Keratinocyte (primary cell): ENCODE measurements at places on chromosomes 6 and 20.

GRCh38 chr6:31826793-31827285 lies 699 bp upstream of the HSPA1B start:
- no peak for DNase-seq

DNA sequence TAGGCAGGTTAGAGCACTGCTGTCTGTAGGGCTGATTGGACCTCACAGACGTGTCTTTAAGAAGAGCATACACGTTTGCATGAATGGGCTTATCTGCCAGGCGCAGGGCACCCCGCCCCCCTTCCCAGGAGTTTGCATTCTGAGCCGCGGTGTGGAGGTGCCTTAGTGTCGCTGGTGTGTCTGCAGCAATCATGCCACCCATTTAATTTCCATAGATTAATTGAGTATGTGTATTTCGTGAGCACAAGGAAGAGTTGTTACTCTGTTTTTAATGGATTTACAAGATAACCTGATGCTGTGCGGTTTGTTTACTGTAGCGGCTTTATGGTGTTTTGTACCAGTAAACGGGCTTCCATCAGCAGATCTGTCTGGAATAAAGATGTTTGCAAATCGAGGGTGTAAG lies 107.7 kb downstream of the ZDHHC14 start:
- DNase-seq: no peak

GRCh38 chr20:50191544-50192363 lies 1.1 kb downstream of the CEBPB start:
- no peak for DNase-seq

GRCh38 chr6:33112148-33112547 lies 36.4 kb downstream of the HLA-DPB1 start:
- no peak for DNase-seq

GRCh38 chr20:43460830-43461200 lies 3.1 kb downstream of the SRSF6 start:
- no peak for DNase-seq

GRCh38 chr20:35301426-35301825 lies 9.2 kb upstream of the FAM83C start:
- DNase-seq: no peak

GRCh38 chr6:71033171-71033570 lies 76.3 kb upstream of the B3GAT2 start:
- no peak for DNase-seq

GRCh38 chr20:43043887-43044286 lies 145.8 kb downstream of the PTPRT start:
- DNase-seq: no peak

DNA sequence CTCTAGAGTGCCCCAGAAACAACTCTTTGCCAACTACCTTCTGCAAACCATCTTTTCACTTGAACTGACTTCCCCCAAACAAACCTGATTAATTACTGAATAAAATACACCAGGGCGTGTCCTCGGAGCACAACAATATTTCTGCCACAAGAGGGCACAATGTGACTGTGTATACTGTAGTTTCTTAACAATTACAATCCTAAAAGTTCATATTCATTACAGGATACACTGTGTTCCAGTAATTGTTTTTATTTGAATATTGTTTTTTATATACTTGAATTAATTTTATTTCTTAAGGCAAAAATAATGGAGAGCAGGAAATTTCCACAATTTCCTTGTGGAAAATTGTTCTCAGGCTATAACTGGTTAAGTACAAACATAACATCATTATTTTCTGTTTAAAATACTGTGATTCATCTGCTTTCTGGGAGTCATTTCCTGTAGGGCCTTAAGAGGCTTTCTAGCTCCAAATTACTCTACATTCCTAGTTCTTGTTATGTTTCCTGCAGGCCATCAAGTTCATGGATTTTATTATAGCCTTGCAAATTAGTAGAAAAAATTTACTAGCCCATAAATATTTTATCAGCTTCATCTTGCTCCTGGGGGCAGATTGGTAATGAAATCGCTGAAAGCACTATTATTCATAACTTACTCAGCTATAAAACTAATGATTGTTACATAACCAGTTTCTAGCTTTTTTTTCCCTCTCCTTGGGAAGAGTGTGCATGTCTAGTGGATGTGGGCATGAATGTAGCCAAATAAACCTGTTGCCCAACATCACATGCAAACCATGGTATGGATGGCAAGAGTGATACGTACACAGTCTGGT lies 51.9 kb upstream of the SLC22A16 start:
- peak; percentile 88 for DNase-seq

DNA sequence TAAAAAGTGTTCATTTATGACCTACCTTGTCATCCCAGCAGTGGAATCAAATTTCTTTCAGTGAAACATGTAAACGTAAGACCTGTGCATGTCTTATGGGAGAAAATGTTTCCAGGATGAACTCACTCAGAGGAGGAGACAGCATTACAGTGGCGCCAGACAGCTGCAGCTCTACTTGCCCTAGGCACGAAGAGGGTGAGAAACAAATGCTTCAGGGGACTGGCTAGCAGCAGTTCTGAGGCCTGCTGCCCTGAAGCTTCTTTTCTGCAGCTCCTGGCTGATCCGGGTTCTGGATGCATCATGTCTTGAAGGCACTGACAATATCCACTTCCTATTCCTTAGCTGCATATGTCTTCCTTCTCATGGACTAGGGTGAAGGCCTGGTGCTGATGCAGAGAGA lies 120.2 kb downstream of the QRSL1 start:
- DNase-seq: peak; percentile 69

DNA sequence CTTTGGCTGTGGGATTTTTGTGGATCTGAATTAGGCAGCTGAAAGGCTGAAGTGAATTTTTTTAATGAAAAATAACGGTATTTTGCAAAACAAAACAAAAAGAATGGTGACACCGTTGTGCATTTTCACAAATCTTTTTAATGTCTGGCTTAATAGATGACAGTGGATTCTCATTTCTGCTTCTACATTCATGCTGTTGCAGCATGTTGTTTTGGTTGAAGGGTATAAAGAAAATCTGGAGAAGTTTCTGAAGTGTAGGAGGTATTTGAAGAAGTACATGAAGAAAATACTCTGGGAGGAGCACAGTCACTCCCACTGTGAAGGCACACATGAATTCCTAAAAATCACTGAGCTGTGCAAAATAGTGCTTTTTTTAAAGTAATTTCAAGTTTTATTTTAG lies 3.1 kb upstream of the MAP3K5 start:
- DNase-seq: no peak

- peak; percentile 36 for DNase-seq
Observed at GRCh38 chr6:138654715-138655634, 118.6 kb upstream of the CCDC28A start.

DNA sequence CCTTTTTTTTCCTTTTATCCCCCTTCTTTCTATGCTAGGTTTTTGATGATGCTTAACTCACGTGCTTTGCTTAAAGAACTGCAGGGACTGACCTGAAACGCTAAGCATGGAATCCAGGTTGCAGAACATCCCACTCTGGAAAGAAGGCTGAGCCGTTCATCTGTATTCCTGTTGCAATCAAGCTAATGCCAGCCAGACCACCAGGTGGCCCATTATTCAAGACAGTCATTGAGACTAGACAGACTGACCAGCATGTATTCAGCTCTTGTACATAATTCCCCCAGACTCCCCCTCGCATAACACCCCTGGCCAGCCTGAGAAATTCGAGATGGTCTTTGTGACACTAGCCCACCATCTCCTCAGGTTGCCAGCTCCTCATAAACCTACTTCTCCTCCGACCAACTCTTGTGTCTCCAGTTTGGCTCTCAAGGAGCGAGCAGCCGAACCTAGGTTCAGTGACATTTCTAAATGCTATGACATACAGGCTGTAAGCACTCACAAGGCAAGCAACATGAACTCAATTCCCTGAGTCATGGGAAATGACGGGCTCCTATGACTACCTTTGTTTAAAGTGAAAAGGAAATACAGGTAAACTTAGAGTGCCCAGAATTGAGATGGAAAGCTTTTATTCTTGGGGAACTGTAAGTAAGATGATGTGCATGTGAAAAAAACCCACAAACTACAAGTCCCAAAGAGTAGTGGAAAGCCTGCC lies 309.3 kb upstream of the CDYL start:
- DNase-seq: no peak

DNA sequence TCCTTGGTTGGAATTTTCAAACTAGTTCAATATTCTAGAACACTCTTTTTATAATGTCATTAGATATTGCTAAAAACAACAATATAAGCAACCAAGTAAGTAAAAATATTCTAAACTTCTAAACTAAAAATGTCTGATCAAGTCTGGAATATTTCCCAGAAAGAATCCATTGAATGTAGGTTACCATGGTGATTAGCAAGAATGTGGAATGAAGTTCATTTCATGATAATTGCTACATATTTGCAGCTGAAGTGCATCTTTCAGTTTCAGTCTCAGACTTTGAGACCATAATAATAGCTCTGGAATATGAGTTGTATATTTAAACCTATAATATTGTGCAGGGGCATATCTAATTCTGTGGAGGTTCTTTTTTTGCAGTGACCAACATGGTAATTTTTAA lies 61.0 kb upstream of the NKAIN2 start:
- DNase-seq: no peak

GRCh38 chr6:45922728-45923351 lies 92.8 kb downstream of the CLIC5 start:
- DNase-seq: no peak

GRCh38 chr20:49699200-49699992 lies 14.3 kb downstream of the B4GALT5 start:
- DNase-seq: no peak

DNA sequence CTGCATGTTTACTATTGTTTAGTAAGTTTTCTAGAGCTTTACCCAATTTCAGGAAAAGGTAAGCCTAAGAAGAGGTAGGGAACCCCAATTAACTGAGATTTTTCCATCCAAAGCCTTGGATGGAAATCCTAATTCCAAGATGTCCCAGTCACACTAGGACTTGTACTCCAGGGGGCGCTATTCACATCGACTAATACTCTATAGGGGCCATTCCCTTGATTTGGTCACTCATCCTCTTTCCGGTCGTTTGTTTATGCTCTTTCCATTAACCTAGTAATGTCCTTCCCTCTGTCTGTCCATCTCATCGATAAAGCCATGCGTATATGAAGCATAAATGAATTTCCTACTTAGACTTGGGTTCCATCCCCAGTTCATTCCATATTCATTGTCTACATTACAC lies 80.8 kb upstream of the FUCA2 start:
- DNase-seq: no peak
